Cortex of kidney (tissue), 1 donor: ENCODE measurements at places on chromosomes 2 and 18.

- DNase-seq: no peak
Measured at GRCh38 chr2:196586511-196586991, 53.0 kb upstream of the CCDC150 start.

- no peak for DNase-seq
Measured at GRCh38 chr2:132009874-132010521, 151.8 kb downstream of the ANKRD30BL start.

DNA sequence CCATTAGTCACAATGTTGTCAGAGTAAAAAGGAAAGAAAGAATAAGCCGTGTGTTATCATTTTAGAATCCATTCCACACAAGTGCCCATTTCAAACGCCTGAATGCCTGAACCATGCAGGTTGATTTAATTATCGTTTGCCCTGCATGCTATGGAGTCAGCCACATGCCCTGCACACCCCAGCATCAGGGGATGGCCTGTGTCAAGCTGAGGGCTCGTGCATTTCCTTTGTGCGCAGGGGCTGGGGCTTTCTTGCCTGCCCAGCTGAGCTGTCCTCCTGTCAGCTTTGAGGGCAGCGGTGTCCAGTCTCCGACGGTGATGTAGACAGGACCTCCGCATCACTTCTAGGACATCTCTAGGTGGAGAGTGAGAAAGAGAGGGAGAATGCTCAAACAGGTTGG lies 200.4 kb downstream of the TSN start:
- no peak for DNase-seq

DNA sequence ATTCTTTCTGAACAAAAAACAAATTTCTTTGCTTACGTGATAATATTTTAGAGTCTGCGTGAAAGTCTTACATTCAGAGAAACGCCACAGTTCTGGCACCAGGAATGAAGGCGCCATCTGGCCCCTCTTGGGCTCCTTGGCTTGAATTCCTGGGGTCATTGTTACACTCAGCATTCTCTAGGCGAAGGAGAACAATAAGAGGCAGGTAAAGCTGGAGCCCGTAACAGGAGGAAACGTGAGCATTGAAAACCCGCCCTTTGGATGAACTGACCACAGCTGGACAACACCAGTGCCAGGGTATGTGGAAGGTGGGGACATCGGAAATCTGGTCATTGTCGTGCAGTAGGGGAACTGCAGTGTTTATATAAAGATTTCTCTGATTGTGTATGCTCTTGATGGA lies 144.8 kb downstream of the RNF152 start:
- no peak for DNase-seq

- DNase-seq: no peak
Measured at GRCh38 chr2:173264603-173265366, 89.9 kb upstream of the CDCA7 start.

DNA sequence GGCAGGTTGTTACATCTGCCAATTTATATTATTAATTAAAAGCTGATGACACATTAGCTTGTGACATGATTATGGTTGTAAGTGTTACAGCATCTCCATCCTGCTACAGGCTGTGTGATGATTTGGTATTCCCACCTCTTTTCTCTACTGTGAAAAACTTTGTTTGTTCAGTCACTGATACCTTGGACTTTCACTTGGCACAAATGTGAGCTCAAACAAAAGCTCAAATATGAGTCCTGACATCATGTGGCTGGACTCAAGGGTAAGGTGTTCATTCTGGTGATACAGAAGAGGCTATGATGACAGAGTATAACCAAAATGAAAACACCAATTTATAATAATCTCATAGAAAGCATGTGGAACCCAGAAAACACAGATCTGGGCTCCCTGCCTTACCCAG lies 11.4 kb upstream of the IL36A start:
- no peak for DNase-seq

GRCh38 chr2:8682719-8683667 lies 1.1 kb downstream of the ID2 start:
- DNase-seq: no peak

DNA sequence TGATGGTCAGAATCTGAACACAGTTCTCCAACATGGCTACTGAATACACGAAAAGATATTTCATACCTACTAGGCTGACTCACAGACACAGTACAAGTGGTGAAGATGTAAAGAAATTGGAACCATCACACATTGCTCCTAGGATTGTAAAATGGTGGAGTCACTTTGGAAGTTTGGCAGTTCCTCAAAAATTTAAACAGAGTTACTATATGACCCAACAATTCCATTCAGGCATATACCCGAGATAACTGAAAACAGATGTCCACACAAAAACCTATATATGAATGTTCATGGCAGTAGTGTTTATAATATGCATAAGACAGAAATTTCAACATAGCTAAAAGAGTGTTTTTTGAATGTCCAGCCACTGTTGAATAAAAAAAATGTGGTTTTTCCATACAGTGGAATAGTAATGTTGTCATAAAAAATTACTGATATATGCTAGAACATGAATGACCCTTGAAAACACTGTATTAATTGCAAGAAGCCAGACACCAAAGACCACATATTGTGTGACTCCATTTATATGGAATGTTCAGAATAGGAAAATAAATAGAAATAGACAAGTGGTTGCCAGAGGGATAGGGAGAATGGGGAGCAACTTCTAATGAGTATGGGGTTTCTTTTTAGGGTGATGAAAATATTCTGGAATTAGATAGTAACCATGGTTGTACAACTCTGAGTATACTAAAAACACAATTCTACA lies 10.1 kb downstream of the RMP24 start:
- no peak for DNase-seq

DNA sequence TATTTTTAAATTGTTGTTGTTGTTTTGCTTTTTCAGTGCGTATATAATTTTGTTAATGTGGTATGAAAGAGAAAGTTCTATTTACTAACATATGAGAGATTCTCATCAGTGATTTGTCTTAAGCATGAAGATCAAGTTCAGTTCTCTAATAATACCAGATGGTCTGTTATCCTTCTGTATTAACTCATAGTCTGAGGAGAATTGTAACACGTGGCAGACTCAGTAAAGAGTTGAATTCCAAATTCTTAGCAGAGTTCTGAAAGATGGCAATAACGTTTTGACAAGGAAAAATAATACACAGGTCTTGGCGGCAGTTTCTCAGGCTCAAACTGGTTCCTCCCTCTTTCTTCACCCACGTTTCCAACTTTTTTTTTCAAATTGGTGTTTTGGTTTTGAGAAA lies 17.2 kb upstream of the COL3A1 start:
- DNase-seq: no peak

- DNase-seq: no peak
Measured at GRCh38 chr2:28492282-28492681, 3.6 kb upstream of the PLB1 start.

DNA sequence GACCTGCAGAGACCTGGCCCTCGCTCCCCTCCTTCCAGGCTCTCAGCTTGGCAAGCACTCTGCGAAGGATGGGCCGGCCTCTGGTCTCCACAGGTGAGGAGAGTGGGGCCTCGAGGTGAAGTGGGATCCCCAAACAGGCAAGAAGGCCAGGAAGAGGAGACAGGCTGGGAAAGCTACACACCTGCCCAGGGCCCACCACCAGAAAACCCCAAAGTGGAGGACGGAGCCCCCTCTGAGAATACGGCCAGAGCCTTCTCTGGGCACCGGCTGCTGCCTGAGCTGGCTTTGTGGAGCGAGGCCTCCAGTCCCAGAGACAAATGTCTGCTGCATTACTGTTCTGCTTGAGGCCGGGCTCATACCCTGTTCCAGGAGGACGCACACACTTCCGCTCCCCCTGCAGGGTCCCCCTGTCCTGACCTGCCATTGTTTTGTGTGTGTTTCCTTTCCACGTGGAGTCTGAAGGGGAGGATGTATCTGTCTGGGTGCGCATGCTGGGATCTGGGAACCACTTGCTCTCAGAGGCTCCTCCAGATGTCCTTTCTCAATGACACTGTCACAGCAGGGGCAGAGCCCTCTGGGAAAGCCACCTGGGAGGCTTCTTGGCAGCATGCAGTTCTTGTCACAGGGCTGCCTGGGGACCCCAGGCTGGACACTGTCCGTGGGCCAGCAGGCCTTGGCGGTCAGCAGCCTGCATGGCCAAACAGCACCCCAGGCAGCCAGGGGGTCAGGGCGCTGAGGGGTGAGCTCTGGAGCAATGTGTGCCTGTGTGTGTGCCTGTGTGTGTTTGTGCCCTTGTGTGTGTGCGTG lies 20.8 kb downstream of the KCNF1 start:
- no peak for DNase-seq

- DNase-seq: no peak
Measured at GRCh38 chr18:1585881-1586488, 681.3 kb downstream of the ADCYAP1 start.

DNA sequence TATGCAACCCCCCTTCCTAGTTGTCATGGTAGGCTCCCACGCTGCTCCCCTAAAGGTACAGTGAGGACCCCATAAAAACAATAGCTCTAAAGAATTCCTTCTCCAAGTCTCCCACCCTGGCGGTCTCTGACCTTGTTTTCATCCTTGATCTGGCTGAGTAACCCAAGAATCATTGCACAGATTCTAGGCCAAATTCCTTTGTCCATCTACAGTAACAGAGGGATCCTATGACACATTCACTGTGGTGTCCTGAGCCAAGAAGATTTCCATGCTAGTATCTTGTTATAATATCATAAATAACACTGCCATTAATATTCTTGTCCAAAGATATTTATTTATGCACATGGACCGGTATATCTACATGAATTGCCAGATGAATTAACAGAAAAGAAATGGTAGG lies 240.2 kb downstream of the CYP26B1 start:
- no peak for DNase-seq

DNA sequence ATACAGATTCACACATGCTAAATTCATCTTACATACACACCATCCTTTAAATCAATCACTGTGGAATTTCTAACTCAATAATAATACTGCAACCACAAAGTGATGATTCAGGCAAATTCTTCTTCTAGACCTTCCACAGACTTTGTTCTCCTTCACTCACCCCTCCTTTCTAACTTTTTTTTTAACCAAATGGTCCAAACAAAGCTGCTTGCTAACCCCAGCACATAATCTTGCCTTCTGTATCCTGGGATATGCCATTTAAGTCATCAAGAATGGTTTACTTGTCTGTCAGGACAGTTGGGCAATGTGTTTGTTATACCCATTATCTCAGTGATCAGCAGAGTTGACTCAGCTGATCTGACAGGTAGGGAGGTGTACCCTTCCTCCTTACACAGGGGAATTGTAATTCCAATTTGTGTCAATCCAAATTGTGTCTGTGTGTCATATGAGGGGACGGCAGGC lies 10.0 kb downstream of the SLC40A1 start:
- no peak for DNase-seq

DNA sequence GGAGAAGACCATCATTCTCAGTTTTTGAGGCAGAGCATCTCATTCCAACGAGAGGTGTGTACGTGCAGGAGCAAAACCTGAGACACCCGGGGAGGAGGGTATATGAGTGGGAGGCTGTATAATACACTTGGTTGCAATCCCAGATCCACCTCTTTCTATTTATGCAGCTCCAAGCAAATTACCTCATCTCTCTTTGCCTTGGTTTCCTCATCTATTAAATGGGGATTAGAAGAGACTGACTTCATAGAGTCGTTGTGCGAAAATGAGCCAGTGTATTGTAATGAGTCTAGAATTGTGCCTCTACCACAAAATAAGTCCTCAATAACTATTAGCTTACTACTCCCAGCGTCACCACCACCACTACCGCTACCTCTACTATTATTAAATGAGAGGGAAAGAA lies 40.1 kb downstream of the TGOLN2 start:
- DNase-seq: no peak

DNA sequence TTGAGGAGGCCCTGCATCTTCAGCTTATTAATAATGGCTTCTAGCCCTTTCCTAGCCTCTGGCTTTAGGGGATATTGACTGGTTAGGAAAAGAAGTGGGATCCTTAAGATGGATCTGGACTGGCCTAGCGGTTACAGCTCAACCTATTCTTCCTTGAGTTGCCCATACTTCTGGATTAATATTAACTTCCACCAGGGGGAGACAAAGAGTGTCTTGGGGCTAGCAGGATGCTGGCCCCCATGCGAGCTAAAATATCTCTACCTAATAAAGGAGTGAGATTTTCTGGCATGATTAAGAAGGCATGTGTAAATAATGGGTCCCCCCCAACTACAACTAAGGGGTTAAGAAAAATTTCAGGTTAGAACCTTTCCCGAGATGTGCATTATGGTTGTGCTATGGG lies 23.2 kb upstream of the PLA2R1 start:
- no peak for DNase-seq
